Common myeloid progenitor, CD34-positive (primary cell): ENCODE measurements at places on chromosomes 6 and 20.

GRCh38 chr6:130604841-130605399 lies 222.3 kb upstream of the SMLR1 start:
- no peak for DNase-seq

GRCh38 chr20:7841291-7841970 lies 98.8 kb downstream of the HAO1 start:
- DNase-seq: no peak

GRCh38 chr20:36924167-36925045 lies 27.1 kb downstream of the SAMHD1 start:
- peak; percentile 66 for DNase-seq

DNA sequence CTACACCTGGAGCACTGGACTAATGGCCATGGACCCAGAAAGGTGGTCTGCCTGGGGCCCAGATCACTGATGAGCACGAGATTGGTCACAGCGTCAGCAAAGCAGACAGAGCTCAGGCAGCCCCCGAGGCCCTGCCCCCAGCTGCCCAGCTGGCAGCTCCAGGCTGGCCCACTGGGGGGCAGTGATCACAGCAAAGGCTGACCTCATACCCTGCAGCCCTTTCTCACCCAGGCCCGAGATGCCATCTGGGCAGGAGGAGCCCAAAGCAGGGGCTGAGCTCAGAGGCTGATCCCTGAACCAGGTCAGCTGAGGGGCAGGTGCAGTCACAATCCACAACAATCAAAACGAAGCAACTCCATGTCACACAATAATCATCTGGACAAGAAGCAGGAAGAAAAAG lies 4.1 kb downstream of the MAP1LC3A start:
- peak; percentile 61 for DNase-seq
